CD4-positive, alpha-beta T cell treated with Interleukin-4 for 1 hour (primary cell): ENCODE measurements at places on chromosomes 12 and 14.

GRCh38 chr12:95918194-95918993 is 24.0 kb downstream of the CCDC38 start:
- DNase-seq: peak; percentile 72

DNA sequence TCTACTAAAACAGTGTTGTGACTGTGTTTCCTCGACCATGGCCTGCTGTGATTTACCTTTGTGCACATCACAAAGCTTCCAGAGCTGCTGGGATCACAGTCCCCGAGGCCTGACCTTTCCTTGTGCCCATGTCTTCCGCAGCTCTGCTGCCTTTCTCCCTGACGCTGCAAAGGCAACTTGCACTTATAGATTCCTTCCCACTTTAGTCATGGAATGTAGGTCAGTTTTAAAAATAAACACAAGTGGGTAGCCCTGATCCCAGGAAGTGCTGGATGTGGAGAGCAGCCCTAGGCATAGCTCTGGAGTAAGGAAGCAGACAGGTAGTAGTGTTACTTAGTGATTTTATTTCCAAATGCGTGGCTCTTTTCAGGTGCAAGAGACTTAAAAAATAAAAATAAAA is 825.7 kb downstream of the AACS start:
- DNase-seq: no peak

GRCh38 chr12:100656856-100657255 is 83.4 kb downstream of the GAS2L3 start:
- DNase-seq: no peak

DNA sequence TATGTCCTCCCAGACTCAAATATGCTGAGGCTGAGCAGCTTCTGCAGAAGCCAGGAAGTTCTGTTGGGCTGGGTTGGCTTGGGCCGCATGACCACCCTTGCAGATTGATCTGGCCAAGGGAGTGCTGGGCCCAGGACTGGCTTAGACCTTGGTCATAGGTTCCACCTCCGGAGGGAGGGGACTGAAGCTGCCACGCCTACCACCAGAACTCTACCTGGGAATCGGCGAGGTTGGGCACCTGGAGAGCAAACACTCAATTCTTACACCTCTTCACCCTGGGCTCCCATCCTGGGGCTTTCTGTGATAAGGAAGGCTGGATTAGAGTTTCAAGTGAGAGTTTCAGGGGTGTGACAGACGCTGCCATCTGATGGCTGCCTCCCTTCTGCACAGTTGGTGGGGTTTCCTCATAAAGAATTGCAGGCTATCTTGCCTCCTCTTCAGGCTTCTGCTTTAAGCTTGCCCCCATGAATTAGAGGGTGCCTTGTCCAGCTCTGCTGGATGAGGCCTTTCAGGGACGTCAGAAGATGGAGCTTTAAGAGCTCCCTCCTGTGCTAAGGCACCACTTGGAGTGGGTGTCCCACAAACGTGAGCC is 5.8 kb downstream of the SLC24A4 start:
- DNase-seq: no peak

DNA sequence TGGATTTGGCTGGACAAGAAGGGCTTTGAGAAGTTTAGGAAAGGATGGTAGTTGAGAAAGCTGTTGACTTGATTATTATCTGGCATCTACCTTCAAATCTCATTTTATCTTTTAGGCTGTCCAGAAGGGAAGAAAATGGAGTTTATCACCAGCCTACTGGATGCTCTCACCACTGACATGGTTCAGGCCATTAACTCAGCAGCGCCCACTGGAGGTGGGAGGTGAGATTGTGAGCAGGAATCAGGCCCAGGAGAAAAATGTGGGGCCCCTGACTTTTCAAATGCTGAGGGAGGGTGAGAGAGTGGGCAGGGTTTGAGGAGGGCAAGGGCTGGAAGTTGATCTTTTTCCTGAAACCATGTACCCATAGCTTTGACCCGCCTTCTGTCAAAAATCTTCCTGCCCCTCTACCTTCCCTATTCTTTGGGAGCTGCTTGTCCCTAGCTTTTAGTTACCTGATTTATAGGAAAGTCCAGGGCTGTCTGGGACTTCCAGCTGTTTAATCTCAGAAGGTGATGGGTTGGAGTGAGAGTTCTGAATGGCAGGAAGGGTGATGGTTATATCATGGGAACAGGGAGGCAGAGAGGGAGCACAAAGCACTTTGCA is 134.2 kb downstream of the SMOC1 start:
- no peak for DNase-seq

DNA sequence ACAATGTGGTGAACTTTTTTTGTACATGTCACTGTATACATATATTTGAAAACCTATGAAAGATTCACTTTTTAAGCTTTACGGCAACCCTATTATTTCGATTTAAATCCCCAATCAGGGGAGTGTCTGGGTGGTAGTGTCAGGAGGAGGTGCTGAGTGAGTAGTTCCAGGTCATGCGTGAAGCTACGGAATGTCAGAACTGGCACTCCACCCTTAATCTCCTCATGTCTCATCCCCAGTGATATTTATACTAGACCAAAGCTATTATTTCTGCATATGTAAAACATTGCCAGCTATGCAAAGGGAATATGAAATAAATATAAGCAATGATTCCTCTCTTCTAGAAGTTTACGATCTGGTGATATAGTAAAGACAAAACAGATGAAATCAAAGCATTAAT is 12.3 kb downstream of the NR1H4 start:
- DNase-seq: no peak

- DNase-seq: peak; percentile 7
Observed at GRCh38 chr14:104353221-104353920, 215.0 kb downstream of the KIF26A start.

GRCh38 chr12:114682106-114682784 is 1.7 kb downstream of the TBX3 start:
- DNase-seq: no peak

GRCh38 chr12:109663795-109664194 is 49.8 kb upstream of the FAM222A start:
- DNase-seq: no peak

GRCh38 chr14:61927520-61927919 is 165.3 kb downstream of the SNAPC1 start:
- no peak for DNase-seq

DNA sequence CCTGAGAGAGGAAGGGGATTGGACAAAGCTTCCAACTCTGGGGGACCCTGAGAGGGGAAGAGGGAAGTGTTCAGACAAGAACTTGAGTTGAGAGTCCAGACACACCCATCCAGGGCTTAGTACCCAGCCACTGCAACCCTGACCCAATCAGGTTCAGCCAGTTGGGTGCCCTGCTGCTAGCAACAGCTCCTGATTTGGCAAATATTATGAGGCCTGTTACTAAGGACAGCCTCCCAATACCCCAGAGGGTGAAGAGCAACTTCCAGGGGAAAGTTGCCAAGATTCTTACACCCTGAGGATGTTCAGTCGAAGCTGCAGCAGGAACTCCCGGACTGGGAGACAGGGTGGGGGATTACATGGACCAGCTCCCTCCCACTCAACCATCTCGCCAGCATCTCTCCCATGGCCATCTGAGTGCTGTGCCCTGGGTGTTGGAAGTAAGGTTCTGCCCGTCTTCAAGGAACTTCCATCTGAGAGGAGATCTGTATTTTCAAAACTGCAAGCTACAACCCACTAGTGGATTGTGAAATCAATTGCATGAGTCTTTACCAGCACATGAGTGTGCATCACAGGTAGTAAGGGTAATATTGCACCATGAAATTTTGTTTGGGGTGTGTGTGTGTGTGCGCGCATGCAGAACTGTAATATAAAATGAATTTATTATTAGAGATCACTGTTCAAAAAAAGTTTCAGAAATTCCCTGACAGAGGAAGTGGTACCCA is 11.5 kb upstream of the KRT78 start:
- no peak for DNase-seq

DNA sequence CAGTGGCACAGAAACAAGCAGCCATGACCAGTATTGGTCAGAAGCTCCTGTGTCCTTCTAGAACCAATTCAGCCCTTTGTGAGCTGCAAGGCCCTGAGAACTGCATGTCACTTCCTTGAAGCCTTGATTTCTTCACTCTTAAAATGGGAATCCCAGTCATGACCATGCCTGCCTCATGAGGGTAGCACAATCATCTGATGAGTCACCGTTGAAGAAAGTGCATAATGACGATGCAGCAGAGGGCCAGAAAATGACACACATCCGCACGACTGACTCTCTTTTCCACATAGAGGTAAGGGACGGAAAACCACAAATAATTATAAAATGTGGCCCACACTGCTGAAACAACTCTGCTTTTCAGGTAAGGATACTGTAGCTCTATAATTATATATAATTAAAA is 777.4 kb downstream of the BCL11B start:
- DNase-seq: no peak

- no peak for DNase-seq
Observed at GRCh38 chr12:121812921-121813896, 9.4 kb downstream of the SETD1B start.

- DNase-seq: no peak
Observed at GRCh38 chr14:30869551-30870155, 4.7 kb upstream of the COCH start.

DNA sequence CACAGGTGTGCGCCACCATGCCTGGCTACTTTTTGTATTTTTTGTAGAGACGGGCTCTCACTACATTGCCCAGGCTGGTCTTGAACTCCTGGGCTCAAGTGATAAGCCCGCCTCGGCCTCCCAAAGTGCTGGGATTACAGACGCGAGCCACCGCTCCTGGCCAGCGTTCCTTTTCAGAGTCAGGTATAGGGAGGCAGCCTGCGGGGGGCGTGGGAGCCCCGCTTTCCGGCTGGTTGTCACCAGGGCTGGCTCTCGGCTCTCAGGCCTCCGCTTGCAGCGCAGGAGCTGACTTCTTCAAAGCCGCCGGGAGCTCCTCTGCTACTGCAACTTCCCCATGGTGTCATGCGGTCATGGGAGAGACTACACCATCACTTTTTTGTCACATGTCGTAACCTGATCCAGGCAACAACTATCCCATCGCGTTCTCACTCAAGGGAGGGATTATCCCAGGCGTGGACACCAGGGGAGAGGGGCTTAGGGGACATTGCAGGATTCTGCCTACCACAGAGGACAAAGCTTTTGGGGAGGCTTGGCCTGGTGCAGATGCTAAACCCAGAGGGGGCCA is 129.4 kb downstream of the SCARB1 start:
- no peak for DNase-seq

- no peak for DNase-seq
Observed at GRCh38 chr12:27606986-27607385, 83.0 kb downstream of the PPFIBP1 start.

DNA sequence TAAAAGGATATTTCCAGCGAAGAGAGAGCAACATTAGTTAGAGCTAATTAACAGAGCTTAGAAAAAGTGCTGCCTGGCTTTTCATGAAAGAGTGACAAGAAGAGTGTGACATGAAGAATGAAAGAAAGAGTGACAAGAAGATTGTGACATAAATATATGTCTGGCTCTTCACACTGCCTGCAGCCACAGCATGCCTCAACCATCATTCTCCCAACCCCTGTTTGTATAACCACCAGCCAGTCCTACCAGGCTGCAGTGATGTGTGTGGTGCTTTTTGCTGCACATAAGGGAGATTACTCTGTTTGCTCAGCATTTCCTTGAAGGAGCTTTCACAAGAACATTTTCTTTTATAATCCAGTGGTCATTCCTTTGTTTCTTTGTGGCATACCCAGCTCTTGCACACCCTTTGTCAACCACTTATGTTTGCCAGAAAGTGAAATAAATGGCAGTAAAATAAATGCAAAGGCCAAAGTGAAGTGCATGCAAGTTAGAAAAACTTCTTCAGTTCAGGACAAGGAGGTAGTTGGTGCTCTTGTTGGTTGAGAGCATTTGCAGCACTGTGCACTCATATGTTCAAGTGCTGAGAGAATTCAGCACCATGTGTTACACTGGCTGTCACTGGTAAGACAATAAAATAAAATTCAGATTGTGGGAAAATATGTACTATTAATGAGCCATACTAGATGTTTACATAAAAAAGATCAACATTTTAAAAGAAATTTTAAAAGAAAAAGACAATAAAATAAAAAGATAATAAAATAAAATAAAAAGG is 50.6 kb downstream of the KIF21A start:
- no peak for DNase-seq

- peak; percentile 30 for DNase-seq
Observed at GRCh38 chr14:64502887-64503433, 678 bp downstream of the ZBTB25 start.

GRCh38 chr12:98227162-98227561 is 288.2 kb upstream of the TMPO start:
- no peak for DNase-seq

GRCh38 chr12:44358636-44359035 is 517.5 kb downstream of the NELL2 start:
- no peak for DNase-seq
